ENCODE measurements at places on chromosomes 7 and 10. TPM values are rescaled to one million over a fixed set of nuclear protein-coding genes. Genes with fewer than 3 reads are reported as not detected.

DGKI gene
- total RNA-seq: 21.4 TPM

ERVW-1 gene
- total RNA-seq: not detected

NPY gene
- not detected for total RNA-seq

AKR1C2 gene
- not detected for total RNA-seq

MYH16 gene
- not detected for total RNA-seq

GHRHR gene
- total RNA-seq: not detected

GRCh38 chr7:154672659-154673415, 330.1 kb downstream of the PAXIP1 start:
- no peak for DNase-seq
- no peak overlapping the region for H3K4me3 ChIP-seq
- no peaks in the 10 kb centered on the region for H3K36me3 ChIP-seq
- no peaks in the 10 kb centered on the region for H3K4me1 ChIP-seq
- H3K27ac ChIP-seq: no peak overlapping the region

GRCh38 chr10:93070378-93071176, 3.1 kb upstream of the CYP26A1 start:
- no peak overlapping the region for H3K27ac ChIP-seq
- peaks cover 28% of the 10 kb centered on the region for H3K4me1 ChIP-seq
- H3K27me3 ChIP-seq: peaks cover 81% of the 10 kb centered on the region
- no peak overlapping the region for H3K4me3 ChIP-seq
- H3K36me3 ChIP-seq: no peaks in the 10 kb centered on the region
- DNase-seq: no peak

- no peak for DNase-seq
- H3K27me3 ChIP-seq: no peaks in the 10 kb centered on the region
- H3K4me3 ChIP-seq: no peak overlapping the region
- H3K4me1 ChIP-seq: peaks cover 23% of the 10 kb centered on the region
- peaks cover 15% of the 10 kb centered on the region for H3K36me3 ChIP-seq
Observed at GRCh38 chr10:14884082-14884481, 5.4 kb downstream of the SUV39H2 start.

DNA sequence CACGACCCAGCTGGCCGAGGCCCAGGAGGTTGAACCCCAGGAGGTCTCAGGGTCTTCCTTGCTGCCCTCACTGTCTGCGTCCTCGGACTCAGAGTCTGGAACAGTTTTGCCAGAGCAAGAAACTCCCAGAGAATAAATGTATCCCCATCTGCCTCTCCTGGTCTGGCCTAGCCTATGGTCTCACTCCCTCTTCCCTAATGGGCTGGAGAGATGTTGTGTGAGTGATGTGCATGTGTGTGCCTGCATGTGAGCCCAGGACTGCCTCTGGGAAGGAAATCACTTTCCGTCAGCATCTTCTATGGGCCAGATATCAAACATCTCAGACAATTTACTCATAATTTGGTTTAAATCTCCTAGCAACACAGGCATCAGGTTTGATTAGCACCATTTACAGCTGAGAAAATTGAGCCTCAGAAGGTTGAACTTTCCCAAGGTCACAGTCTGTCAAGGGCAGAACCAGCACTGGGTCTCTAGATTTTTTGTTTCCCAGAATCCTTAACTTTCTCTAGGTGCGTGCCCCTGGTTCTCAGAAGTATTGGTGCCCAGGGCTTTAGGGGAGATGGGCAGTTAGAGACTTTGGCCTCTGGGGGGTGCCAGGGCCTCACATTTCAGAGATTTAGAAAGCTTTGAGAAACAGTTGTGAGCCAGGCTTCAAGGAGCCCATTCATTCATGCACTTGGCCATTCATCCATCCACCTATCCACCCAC, 4.9 kb downstream of the TMEM270 start:
- H3K27me3 ChIP-seq: no peaks in the 10 kb centered on the region
- H3K4me1 ChIP-seq: no peaks in the 10 kb centered on the region
- H3K27ac ChIP-seq: no peak overlapping the region

DNA sequence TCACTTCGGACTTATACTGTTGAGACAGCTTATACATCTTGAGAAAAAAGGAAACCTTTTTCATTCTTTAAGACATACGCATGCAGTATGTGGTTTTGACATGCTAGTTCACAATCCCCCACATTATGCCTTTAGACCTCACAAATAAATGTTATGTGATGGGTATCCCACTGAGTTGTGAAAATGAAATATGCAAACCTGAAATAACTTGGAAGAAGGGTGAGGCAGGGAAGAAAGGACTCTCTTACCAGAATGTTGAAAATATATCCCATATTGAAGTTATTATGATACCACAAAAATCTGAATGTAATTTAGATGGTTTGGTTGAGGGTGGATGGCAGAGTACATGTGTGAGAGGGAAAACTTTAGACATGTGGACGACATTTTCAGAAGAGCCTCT, 379.8 kb downstream of the BBS9 start:
- H3K4me1 ChIP-seq: no peaks in the 10 kb centered on the region
- DNase-seq: no peak
- H3K36me3 ChIP-seq: no peaks in the 10 kb centered on the region
- H3K27me3 ChIP-seq: no peaks in the 10 kb centered on the region

GRCh38 chr10:128067691-128068397, 58.4 kb downstream of the MKI67 start:
- H3K36me3 ChIP-seq: peaks cover 75% of the 10 kb centered on the region
- peaks cover 41% of the 10 kb centered on the region for H3K4me1 ChIP-seq
- H3K27me3 ChIP-seq: no peaks in the 10 kb centered on the region
- no peak overlapping the region for H3K4me3 ChIP-seq

DNA sequence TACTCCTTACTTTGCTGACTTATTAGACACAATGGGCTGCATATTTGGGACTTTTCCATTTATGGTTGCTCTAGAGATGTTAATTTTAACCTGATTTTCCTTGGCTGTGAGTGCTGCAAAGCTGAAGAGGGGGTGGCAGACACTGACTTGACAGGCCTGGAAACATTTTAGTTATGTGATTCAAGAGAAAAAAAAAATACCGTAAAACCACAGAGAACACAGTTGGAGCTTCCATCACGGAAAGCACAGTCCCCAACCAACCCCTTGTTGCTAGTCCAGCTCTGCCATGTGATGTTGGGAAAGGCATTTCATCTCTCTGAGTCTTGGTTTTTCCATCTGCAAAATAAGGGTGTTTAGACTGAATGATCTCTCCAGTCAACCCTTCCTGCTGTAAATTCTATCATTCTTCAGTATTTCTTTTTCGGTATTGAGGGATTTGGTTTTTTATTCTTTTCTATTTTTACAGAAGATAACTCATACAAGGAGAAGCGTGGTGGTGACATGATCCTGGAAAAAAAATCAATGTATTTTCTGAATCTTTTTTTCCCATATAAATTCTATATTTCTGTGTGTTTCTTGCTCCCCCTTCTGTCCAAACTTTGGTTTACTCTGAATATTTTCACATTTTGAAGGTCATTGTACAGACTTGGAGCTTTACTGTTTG, 246.1 kb downstream of the REEP3 start:
- no peak for DNase-seq
- no peak overlapping the region for H3K4me3 ChIP-seq
- no peaks in the 10 kb centered on the region for H3K4me1 ChIP-seq
- H3K27ac ChIP-seq: no peak overlapping the region
- H3K27me3 ChIP-seq: peaks cover 20% of the 10 kb centered on the region
- H3K36me3 ChIP-seq: no peaks in the 10 kb centered on the region

DNA sequence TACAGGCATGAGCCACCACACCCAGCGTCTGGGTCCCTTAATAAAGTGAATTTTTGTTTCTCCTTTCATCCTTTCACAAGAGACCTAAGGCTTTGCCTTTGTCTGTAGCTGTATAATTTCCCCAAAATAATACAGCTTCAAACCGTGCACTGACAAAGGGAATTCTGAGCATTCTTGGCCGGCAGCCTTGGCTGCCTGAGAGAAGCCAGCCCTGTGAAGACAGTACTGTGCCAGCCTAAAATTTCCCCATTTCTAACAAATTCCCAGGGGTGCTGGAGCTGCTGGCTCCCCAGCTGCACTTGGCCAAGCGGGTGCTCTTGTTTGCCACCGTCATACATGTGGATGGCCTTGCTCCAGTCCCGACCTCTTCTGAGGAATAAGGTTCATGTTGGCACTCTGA, 106.2 kb downstream of the ZMYND11 start:
- H3K4me3 ChIP-seq: no peak overlapping the region
- no peaks in the 10 kb centered on the region for H3K4me1 ChIP-seq
- no peaks in the 10 kb centered on the region for H3K27me3 ChIP-seq
- no peak overlapping the region for H3K27ac ChIP-seq

DNA sequence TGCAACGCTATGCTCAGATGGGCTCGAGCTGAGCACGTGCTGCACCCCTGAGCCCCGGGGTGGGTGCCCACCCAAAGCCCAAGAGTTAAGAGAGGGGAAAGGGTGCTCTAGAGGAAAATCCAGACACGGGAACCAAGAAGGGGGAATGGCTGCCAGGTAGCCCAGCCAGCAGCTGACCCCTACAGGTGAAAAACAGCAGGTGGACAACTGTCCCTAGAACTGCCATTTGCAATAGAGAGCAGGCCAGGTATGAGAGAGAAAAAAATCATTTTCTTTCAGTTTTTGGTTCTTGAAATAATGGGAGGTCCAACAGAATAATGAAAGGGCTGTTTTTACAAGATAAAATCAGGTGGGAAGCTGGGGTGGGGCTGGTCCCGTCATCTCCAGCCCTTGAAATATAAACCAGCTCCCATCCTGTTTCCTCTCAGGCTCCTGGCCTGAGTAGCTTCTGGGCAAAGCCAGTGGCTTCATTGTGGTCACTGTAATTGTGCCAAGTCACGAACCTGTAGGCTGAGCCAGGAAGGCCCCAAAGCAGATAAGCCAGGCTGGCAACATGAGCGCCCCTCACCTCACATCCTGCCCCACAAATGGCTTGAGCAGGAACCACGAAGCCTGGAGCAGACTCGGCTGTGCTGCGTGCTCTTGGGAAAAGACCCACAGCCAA, 257.8 kb downstream of the SNX10 start:
- no peak overlapping the region for H3K27ac ChIP-seq
- H3K27me3 ChIP-seq: peaks cover 12% of the 10 kb centered on the region
- H3K4me3 ChIP-seq: no peak overlapping the region
- DNase-seq: no peak

GRCh38 chr7:124152859-124153692, 120.2 kb upstream of the TMEM229A start:
- H3K27ac ChIP-seq: no peak overlapping the region
- no peak for DNase-seq
- H3K4me3 ChIP-seq: no peak overlapping the region
- H3K4me1 ChIP-seq: no peaks in the 10 kb centered on the region
- H3K36me3 ChIP-seq: no peaks in the 10 kb centered on the region

DNA sequence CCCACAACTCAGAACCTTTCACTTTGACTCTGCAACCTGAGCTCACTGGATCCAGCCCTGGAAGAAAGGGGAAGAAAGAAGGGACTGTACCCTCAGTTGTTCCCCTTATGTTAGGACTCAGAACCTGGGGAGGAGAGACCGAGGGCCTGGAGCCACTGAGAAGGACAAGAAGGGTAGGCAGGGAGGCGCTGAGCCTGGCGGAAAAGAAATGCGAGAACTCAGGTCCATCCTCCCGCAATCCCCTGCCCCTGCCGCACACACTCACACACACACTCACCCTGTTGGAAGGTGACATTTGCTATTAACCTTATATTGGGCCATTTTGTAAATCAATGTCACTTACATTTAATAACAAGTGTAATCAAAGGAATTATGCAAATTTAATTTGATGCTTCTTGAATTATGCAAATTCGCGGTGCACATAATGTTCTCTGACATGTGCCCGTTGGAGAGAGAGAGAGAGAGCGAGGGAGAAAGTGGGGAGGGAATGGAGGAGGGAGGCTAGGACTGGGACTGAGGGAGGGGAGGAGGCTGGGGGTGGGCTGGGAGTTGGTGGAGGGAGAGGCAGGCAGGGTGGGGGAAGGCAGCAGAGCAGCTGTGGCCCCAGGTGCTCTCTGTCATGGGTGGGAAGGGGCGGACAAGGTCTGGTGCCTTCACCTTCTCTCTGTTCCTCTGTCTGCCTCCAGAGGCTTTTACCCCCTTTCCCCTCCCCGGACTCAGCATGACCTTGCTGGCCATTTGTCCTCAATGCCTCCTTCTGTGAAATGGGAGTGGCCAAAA, 99.6 kb upstream of the PAX2 start:
- H3K4me3 ChIP-seq: no peak overlapping the region
- H3K27me3 ChIP-seq: peaks cover 60% of the 10 kb centered on the region
- no peak for DNase-seq
- peaks cover 2% of the 10 kb centered on the region for H3K4me1 ChIP-seq
- no peak overlapping the region for H3K27ac ChIP-seq
- H3K36me3 ChIP-seq: no peaks in the 10 kb centered on the region

DNA sequence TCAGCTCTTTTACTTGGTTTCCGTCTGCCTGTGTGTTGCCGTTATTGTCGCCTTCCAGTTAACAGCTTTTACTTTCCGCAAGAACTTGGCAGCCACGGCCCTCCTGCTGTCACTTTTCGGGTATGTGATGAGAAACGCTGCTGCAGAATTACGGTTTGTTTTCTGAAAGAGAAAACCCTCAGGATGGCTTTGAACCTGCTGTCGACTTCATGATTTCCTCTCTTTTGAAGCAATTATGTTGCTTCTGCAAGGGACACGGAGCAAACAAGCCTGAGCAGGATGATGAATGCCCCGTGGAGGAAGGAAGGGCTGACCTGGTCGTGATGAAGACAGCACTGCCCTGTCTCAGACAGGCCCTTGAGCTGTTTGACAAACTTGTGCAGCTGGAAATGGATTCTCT, 339.8 kb downstream of the ABCA13 start:
- no peaks in the 10 kb centered on the region for H3K36me3 ChIP-seq
- H3K27me3 ChIP-seq: peaks cover 2% of the 10 kb centered on the region
- DNase-seq: no peak
- no peak overlapping the region for H3K4me3 ChIP-seq

GRCh38 chr7:50217401-50217800, 87.1 kb upstream of the IKZF1 start:
- peak overlapping the region; percentile 46 for H3K27ac ChIP-seq
- no peak overlapping the region for H3K4me3 ChIP-seq
- H3K4me1 ChIP-seq: peaks cover 64% of the 10 kb centered on the region

DNA sequence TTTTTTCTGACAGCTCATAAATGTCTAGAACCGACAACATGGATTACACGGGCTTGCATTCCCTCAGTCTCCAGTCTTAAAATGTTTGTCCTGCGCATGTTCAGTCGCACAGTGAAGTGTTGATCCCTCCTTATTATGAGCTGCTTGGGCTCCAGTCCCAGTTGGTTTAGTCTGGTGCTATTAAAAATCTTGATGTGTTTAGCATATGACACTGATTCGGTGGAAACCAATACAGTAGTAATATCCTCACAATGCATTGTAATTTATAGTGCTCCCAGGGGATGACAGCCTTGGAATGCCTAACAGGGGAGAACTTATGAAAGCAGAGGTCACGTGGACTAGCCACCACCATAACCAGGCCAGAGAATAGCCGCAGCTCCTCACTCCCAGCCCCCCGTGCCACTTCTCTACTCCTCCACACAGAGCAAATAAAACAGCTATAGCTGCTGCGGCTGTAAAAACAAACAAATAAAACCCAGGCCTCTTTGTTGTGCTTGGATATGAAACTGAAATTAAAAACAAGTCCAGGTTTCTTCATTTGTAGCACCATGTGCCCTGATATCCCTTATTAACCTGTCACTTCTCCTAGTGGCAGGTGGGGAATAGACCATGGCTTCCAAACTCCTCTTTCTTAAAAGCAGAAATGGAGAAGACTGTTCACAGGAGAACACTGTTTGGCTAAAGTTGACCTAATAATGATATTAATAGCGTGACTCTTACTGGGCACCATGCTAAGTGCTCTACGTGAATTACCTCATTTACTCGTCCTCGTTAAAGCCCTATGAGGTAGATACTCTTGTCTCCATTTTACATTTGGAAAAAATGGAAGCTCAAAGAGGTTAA, 7.7 kb downstream of the DPCD start:
- H3K4me3 ChIP-seq: no peak overlapping the region
- H3K36me3 ChIP-seq: no peaks in the 10 kb centered on the region
- no peak overlapping the region for H3K27ac ChIP-seq
- no peak for DNase-seq
